ENCODE measurements at places on chromosomes 7 and 10.

GRCh38 chr7:37186753-37187152 lies 261.9 kb downstream of the ELMO1 start:
- DNase-seq, result no peak

- DNase-seq, result no peak
Observed at GRCh38 chr10:129744134-129745111, 219.7 kb downstream of the EBF3 start.

- no peak for DNase-seq
Observed at GRCh38 chr10:45463244-45464116, 89.5 kb downstream of the ALOX5 start.

- no peak for DNase-seq
Observed at GRCh38 chr7:80843018-80843677, 75.7 kb downstream of the SEMA3C start.

DNA sequence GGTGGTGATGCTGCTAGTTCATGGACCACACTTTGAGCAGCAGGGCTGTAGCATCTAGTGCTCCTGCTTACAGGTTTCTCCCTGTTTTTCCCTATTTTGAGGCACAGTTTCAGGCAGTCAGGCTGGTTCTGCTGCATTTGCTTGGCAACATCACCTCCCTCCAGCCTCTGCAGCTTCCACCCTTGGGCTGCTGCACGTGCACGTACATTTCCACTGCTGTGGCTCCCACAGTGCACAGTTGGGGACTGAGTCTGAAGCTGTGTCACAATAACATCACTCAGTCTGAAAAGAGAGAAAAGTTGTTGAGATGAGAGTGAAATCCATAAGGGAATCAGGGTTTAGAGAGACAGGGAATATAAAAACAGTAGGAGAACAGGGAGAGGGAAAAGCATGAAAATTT lies 230.7 kb upstream of the FZD1 start:
- DNase-seq, result no peak

DNA sequence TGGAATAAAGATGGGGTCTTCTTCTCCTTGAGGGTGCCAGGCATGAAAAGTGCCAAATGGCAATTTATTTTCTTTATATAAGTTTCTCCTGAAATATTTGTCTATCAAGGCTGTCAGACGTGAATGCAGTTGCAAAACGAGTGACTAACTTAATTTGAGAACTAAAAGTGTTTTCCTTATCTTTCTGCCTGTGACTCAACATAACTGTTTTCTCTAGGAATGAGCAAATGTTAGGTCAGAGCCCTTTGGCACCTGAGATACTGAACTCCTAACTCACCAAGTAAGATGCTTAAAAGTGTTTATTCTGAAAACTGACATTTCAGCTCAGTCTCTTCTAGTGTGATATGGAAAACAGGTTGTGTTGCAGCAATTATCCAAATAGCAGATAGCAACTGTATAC lies 197.0 kb downstream of the STK31 start:
- no peak for DNase-seq

DNA sequence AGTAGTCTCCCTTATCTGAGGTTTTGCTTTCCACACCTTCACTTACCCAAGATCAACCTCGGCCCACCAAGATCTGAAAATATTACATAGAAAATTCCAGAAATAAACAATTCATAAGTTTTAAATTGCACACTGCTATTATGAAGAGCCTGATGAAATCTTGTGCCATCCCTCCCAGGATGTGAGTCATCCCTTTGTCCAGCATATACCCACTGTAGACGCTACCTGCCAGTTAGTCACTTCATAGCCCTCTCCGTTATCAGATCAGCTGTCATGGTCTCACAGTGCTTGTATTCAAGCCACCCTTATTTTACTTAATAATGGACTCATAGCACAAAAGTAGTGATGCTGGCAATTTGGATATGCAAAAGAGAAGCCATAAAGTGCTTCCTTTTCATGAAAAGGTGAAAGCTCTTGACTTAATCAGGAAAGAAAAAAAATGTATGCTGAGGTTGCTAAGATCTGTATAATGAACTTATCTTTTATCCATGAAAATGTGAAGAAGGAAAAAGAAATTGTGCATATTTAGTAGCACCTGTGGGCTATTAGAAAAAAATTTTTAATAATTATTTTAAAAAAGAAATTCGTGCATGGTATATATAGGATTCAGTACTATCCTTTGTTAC lies 9.8 kb upstream of the MRPS16 start:
- no peak for DNase-seq

GRCh38 chr7:29518616-29519015 lies 45.0 kb upstream of the PRR15 start:
- DNase-seq, result no peak

- DNase-seq, result no peak
Observed at GRCh38 chr10:110147961-110148360, 59.4 kb upstream of the MXI1 start.

- DNase-seq, result no peak
Observed at GRCh38 chr10:76921383-76922010, 716.1 kb downstream of the KCNMA1 start.

- DNase-seq, result no peak
Observed at GRCh38 chr7:9204571-9204970, 771.2 kb downstream of the NXPH1 start.

DNA sequence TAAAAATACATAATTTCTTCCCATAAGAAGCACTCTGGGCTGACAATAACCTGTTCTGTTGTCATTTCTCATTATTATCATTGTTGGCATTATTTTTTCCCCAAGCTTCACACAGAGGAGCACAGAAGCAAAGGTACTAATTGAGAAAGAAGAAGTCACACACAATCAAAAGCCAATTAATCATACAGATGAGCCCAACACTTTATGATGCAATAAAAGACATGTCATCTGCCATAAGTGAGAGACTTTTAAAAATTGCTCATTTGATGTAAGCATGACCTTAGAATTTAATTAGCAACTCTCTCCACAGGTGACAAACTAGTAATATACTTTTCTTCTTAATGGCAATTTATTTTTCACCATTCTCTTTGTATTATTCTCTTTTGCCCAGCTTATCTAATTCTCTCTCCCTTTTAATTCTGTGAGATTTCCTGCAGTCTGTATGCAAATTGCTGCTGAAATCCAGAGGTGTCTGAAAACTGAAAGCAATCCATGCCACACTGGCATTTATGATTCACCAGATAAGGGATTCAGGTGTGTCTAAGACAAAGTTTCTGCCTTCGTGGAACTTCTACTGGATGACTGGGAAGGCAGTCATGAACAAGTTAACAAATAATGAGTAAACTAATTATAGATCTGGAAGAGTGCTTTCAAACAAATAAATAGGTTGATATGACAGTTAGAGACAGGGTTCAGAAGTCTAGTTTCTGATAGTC lies 203.5 kb downstream of the CHCHD3 start:
- DNase-seq, result no peak

- DNase-seq, result no peak
Observed at GRCh38 chr10:115772606-115773005, 500.4 kb downstream of the GFRA1 start.

- no peak for DNase-seq
Observed at GRCh38 chr10:55233505-55233904, 432.5 kb upstream of the PCDH15 start.

Data from stimulated activated CD8-positive, alpha-beta memory T cell treated with anti-CD3 and anti-CD28 coated beads, Interleukin-4, amount 100 ng/mL, for 1 hour (primary cell).